ENCODE measurements at places on chromosomes 4 and X.

- no peak for DNase-seq
These were observed 88.2 kb upstream of the USP9X start for GRCh38 chrX:40996886-40997530.

DNA sequence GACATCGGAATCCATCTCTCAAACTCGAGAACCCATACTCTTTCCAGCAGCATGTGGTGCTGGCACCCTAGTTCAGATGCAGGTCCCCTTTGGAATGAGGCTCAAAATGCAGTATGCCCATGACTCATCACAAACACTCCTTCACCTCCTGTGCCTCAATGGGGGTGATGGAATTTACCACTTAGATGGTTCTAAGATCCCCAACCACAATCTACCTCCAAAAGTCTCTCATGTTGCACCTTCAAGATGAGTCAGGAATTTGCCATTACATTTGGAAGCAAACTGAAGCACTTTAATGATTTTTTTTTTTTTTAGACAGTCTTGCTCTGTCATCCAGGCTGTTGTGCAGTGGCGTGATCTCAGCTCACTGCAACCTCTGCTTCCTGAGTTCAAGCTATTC lies 8.5 kb upstream of the MID1 start:
- no peak for DNase-seq

GRCh38 chrX:136747003-136747986 lies 33.4 kb downstream of the ARHGEF6 start:
- no peak for DNase-seq

- no peak for DNase-seq
These were observed 116.7 kb downstream of the UBE2K start for GRCh38 chr4:39814403-39815185.

- no peak for DNase-seq
These were observed 18.4 kb upstream of the ACE2 start for GRCh38 chrX:15619053-15619755.

DNA sequence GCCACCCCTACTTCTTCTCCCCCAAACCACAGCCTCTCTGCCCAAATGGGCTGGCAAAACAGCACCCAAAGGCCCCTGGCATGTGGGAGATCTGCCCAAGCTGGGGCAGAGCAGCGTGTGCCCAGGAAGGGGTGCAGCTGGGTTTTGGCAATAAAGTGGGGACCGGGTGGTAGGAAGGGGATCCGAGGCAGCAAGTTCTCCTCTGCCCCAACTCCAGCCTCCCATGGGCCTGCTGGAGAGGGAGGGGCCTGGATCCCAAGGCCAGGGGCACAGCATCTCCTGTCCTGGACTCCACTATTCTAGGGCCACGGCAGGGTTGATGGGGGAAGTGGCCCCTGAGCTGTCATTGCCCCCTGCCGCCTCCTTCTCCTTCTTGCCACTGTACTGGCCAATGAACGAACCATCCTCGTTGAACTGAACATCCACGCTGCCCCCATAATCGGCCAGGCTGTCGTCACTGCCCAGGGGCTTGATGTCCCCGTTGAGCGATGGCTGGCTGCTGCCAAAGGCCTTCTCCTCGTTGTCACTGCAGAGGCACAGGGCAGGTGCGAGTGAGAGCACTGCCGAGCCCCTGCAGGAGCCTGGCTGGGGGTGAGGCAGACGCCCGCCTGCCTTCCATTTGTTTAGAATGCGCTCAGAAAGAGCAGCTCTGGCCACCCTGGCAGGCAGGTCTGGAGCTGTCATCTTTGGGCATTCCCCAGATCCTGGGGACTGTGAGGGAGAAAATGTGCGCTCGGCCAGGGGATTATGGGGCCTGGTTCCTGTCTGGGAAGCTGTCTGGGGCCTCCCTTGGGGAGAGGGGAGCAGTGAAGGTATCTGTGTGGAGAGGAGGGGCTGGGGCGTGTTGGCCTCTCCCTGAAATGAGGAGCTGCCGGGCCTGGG lies 23.4 kb downstream of the L1CAM start:
- DNase-seq = no peak

DNA sequence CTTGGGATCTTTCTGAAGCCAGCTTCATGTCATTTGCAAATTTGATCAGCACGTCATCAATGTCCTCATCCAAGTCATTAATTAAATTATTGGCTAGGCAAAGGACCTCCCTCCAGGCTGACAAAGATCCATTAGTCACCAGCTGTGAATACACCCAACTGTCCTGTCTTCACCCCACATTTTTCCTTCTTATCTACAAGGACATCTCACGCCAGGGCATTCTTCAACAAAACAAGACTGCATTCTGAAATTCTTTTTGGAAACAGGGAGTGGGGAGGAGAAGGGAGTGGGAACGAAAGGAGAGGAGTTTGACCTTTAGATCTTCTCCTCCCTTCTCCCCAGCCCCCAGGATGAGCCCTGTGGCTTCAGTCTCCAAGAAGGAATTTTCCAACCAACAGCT lies 32.7 kb downstream of the NLGN3 start:
- DNase-seq = no peak

GRCh38 chr4:150906987-150907633 lies 108.0 kb downstream of the LRBA start:
- no peak for DNase-seq

DNA sequence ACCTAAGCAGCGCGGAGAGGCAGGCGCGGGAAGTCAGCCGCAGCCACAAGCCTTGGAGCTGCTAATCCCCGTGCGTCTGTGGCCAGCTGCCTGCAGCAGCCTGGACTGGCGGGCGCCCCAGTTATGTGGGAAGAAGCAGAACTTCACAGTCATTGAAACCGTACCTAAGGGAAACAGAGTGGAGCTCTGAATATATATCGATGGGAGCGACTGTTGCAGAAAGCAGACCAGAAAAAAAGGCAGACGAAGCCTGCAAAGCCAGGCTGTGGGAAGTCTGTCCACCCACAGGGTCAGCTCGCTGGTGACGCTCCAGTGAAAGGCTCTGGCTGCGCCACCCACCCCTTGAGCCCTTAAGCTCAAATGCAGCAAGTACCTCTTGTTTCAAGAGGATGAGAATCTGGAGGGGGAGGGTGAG lies 24.7 kb downstream of the KCNE5 start:
- DNase-seq = no peak

DNA sequence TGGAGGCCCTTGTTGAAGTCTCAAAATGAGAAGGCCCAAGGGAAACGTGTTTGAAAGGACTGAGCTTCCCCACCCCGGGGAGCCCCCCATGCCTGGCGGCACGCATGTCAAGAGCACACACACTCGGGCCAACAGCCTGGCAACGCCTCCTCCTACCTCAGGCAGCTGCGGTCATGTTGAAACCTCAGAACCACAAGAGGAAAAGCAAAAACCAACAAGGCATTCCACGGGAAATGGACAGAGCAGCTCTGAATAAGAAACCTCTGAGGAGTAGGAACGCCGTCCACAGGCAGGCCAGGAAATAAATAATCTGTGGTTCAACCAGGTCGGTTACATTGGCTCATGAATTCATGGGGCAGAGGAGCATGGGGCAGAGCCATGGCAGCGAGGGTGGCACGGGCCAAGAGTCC lies 95.7 kb upstream of the AFAP1 start:
- DNase-seq = no peak

- no peak for DNase-seq
These were observed 329.7 kb downstream of the GPAT3 start for GRCh38 chr4:83865417-83866150.

All from cortex of kidney (tissue), 1 donor.